ENCODE measurements at places on chromosomes 2 and 18.

- DNase-seq: no peak
Observed at GRCh38 chr18:3710712-3711301, 260.8 kb downstream of the TGIF1 start.

DNA sequence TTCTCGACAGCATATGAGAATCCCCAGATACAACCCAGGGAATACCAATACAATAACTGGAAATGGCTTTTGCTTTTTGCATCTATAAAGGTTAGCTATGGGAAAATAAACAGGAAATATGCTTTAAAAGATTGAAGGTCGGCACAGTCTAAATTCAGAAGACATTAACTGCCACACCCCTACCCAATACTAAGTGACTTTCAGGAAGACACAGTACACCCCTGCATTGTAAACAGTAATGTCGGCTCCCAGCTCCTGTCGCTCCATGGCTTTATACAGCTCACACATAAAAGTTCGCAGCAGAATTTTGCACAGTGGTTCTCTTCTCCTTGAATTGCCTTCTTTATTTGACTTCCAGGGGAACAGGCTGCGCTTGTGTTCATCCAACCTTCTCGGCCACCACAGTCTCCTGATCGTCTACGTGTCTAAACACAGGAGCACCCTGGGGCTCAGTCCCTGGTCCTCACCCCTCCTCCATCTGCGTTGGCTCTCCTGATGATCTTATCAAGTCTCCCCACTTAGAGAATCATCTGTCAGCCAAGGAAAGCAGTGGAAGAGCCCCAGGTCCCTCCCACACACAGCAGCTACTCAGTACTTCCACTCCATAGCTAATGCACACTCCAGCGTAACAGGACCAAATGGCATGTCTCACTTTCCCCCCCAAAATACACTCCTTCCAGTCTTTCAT lies 22.7 kb downstream of the CYB5A start:
- no peak for DNase-seq

DNA sequence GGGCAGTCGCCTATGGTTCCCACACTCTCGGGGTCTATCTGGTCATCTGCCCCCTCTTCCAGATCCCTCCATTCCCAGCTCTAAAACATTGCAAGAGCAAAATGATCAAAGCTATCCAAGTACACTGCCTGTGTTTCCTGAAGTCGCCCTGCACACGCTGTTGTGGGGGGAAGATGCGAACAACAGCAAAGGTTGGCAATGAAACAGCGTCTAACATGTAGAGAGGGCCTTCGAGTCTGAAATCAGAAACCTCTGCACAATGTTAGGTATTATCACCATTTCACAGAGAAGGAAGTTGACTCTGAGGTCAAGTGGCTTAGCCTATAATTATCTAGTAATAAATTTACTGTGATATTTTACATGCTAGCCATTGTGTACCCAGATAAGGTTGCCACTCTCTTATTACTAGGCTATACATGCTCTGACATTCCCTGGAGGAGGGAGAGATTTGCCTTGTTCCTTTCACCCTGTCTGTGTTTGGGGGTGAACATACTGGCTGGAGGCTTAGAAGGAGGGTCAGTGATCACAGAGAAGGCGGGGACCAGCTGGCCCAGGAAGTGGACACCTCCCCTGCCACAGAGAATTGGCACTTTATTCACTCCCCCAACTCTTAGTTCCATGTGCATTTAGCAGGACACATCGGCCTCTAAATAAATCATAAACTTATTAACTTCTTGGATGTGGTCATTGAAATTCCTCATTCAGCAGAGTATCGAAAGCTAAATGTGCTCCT lies 36.8 kb downstream of the KCTD1 start:
- no peak for DNase-seq

GRCh38 chr2:203437511-203437910 lies 97.6 kb downstream of the RAPH1 start:
- no peak for DNase-seq

DNA sequence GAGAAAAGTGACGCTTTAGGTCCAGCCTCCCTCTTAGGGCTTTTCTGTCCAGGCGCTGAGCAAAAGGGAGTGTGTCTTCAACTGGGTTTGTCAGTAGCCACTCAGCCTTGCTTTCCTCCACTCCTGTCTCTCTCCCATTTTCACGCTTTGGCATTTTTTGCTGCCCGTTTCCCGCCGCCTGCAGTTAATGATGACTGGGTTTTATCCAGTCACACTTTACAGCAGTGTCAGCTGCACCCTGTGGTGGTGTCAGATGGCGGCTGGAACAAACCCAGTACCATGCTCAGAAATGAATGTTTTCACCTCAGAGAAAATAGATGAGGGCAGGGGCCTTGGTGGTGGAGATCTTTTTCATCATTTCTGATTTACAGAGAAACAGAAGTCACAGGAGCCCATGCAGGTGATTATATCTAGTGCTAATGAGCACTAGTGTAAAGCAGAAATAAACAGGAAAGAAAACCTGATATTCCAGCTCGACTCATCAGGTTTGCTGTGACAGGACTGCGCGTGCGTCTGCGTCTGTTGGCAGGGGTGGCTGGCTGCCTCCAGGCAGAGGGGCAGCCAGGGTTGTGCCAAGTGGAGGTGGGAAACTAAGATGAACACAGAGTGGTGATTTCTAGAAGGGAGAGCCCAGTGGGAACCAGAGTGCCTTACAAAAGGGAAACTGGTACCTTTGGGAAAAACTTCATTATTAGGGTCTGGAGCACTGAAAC lies 139.9 kb downstream of the TANC1 start:
- no peak for DNase-seq

Measured in NCI-H460 (cell line).